ENCODE measurements at places on chromosomes 11 and 22.

GRCh38 chr11:46642627-46643335 lies 25.4 kb downstream of the ATG13 start:
- DNase-seq, result no peak

DNA sequence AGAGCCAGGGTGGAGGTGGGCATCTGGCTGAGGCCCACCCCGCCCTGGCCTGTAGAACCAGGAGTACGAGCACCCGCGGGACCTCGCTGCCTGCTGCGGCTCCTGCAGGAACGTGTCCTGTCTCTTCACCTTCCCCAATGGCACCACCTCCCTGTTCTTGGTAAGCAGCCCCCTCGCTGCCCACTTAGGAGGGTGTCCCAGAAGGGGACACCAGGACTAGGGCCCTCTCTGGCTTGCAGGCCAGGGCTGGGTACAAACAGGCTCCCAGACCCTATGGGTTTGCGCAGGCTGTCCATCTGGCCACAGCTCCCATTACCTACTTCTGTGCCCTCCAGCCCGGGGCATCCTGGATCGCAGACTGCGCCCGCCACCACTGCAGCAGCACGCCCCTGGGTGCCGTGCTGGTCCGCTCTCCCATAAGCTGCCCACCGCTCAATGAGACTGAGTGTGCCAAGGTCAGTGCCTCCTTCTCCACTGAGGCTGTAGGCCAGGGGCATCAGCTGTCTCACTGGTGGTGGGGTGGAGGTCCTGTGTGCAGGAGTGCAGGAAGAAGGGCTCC lies 77.5 kb upstream of the MYOD1 start:
- no peak for DNase-seq

- DNase-seq, result no peak
Measured at GRCh38 chr11:46427364-46427763, 35.8 kb upstream of the CHRM4 start.

- DNase-seq, result peak; percentile 89
Measured at GRCh38 chr11:3840870-3841425, at the start of gene RHOG. RHOG (minus strand) TSS chr11:3840959; CDS start chr11:3828138, 12,821 bp downstream.

DNA sequence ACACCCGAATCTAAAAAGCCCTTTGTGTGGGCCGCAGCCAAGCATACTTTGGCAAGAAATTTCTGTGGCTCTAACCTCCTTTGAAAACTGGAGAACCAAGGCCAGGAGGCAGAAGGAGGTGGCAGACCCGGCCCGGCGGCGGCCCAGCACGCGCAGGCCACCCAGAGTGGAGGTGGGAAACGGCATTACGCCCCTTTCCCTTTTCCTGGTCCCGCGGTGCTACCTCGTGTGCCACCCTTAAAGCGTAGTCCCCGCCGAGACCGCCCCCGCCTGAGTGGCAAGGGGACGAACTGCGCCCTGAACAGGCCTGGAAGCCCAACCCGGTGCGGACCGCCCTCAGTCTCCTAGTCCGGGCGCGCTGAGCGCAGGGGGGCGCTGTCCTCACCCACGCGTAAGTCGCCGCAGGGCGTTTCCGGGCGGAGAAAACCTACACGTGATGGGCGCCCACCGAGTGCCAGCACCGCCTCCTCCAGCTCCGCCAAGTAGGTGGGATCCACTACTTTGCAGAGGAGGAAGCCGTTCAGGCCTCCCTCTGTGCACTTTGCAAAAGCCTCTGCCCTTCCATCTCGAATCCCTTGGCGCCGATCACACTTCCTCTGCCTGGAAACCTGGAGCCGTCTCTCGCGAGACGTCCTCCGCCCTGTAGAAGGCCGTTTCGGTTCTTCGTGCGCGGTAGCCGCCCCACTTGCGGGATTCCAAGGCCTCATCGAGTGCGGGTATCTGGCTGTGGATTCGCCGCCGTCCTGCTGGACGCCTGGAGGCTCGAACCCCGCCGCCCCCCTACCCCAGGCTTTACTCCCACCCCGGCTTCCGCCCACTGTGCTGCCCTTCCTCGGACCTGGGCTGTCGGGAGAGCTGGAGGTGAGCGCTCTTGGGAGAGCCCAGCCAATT lies at the start of gene ACCS:
TSS of gene ACCS (plus strand) at position 430 of the 891 bp plus-strand sequence. CDS start 1,358 bp downstream, outside the sequence.
- DNase-seq, result peak; percentile 94

GRCh38 chr11:80758787-80759186 lies 1318.0 kb upstream of the TENM4 start:
- DNase-seq, result no peak

DNA sequence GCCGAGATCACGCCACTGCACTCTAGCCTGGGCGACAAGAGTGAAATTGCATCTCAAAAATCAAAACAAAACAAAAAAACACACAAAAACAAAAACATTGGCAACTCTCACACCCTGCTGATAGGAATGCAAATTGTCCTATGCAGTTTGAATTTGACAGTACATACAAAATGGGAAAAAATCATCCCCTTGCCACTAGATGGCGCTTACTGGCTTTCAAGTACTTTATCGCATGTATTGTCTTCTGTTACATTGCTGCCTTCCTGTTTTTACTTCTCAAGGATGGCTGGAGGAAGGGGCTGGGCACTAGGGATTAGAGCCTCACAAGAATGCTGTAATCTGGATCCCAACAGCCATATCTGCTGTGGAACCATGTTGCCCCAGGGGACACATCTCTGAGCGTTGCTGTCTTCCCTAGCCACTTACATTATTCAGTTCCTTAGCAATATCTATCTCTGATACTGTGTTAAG lies 59.4 kb upstream of the A4GALT start:
- peak; percentile 76 for DNase-seq

- DNase-seq, result no peak
Measured at GRCh38 chr11:22807391-22807790, 22.2 kb downstream of the SVIP start.

DNA sequence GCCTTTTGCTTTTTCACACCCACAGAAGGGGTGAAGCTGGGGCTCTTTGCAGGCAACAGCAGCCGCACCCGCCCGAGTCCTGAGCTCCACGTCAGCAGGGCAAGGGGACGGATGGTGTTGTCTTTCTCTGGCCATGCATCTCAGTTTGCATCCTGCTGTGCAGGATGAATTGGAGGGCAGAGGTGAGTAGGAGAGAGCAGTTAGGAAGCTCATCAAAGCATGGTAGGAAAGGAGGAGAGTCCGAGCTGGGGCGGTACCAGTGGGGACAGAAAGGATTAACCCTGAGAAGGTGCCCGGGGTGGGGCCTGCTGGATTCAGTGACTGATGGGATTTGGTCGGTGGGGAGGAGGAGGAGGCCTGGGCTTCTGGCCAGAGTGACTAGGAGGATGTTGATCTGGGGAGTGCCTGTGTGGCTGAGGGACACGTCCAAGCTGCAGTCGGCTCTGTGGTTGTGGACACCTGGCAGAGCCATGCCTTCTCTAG lies 14.6 kb downstream of the FAM83F start:
- peak; percentile 91 for DNase-seq

- no peak for DNase-seq
Measured at GRCh38 chr11:112525270-112525669, 264.6 kb upstream of the PLET1 start.

- DNase-seq, result no peak
Measured at GRCh38 chr11:3745161-3745560, 52.2 kb downstream of the NUP98 start.

DNA sequence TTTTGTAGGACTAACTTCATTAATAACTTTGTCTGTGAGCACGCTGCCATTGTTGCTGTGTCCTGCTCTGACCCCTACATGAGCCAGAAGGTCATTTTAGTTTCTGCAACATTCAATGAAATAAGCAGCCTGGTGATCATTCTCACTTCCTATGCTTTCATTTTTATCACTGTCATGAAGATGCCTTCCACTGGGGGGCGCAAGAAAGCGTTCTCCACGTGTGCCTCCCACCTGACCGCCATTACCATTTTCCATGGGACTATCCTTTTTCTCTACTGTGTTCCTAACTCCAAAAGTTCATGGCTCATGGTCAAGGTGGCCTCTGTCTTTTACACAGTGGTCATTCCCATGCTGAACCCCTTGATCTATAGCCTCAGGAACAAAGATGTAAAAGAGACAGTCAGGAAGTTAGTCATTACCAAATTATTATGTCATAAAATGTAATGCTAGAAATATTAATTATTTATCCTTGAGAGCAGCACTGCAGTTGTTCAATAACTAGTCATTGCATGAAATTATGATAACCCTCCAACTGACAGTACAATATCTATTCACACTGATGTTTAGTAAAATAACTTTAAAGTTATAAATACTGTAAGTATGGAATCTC lies 46.4 kb upstream of the OR5D13 start:
- no peak for DNase-seq

DNA sequence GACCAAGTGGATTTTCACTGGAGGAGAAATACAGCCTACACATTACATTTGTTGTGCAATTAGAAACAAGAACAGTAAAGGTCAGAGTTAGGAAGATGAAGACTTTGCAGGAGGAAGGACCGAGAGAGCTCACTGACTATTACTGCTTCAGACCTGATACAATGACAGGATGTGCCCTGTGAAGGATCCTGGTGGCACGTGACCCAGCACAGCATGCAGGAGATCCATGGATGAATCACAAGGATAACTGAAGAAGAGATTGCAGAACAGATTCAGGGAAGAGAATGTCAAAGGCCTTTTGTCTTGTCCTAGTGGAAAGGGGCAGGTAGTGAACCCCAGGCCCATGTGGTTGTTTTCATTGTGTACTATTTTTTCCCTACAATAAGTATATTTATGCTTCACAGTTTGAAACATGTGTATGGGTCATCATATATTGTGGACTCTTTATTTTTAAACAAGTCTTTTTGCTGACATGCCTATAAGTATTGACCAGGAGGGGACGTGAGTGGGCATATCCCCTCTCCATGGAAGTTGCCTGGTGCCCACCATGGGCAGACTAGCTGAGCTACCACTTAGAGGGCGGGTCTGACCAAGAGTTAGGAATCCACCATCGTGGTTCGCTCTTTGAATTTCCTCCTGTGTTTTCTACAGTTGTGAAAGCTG lies 44.3 kb downstream of the RASSF10 start:
- no peak for DNase-seq

DNA sequence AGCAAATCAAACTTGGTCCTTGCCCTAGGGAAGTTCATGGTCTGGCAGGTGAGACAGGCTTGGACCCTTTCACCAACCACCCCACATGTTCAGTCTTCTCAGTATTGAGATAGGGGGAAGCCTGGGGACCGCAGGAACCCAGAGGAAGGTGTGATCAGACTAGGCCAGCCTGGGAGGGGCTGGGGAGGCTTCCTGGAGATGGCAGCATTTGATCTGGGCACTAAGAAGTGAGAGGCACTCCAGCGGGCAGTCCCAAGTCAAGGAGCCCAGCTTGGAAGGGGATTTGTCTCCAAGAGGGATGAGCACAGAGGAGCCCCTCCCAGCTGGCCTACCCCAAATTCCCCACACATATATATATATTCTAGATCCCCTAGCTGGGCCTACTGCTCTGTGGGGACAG lies 5.4 kb downstream of the LRRC32 start:
- no peak for DNase-seq

DNA sequence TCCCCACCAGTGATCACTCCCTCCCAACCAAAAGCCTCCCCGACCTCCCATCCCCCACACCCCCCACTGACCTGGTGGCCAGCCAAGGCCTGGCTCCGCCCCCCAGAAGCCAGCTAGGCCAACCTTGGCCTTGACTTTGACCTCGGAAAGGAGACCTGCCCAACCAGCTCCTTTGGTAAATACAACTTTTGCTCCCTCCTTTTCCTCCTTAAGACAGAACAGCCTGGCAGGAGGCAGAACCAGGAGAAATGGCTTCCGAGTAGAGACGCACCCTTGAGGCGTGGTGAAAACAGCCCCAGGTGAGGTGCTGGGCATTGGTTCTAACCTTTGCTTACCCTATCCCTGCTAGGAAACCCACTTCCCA lies 27.0 kb downstream of the PLEKHA7 start:
- DNase-seq, result no peak

DNA sequence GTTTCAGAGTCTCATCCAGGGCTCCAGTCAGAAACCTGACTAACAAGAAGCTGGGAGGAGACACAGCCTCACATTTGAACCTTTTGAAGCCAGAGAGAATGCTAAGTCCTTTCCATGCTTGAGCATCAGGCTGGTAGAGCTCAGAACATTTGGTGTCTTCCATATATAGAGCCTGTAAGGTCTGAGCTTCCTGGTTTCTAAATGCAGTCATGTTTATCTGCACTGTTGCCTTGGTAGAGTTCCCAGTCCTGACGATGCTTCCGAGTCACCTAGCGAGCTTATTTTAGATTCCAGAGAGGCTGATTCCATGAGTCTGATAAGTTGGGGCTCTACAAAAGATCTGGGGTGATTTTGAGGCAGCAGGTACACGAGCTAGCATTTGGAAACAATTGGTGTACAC lies 68.4 kb upstream of the SORL1 start:
- DNase-seq, result no peak

GRCh38 chr22:17138513-17138912 lies 17.4 kb upstream of the TMEM121B start:
- DNase-seq, result no peak
